ENCODE measurements at places on chromosomes 16 and 17.

GRCh38 chr17:76599694-76600460 is 14.2 kb upstream of the ST6GALNAC2 start:
- DNase-seq, result no peak

DNA sequence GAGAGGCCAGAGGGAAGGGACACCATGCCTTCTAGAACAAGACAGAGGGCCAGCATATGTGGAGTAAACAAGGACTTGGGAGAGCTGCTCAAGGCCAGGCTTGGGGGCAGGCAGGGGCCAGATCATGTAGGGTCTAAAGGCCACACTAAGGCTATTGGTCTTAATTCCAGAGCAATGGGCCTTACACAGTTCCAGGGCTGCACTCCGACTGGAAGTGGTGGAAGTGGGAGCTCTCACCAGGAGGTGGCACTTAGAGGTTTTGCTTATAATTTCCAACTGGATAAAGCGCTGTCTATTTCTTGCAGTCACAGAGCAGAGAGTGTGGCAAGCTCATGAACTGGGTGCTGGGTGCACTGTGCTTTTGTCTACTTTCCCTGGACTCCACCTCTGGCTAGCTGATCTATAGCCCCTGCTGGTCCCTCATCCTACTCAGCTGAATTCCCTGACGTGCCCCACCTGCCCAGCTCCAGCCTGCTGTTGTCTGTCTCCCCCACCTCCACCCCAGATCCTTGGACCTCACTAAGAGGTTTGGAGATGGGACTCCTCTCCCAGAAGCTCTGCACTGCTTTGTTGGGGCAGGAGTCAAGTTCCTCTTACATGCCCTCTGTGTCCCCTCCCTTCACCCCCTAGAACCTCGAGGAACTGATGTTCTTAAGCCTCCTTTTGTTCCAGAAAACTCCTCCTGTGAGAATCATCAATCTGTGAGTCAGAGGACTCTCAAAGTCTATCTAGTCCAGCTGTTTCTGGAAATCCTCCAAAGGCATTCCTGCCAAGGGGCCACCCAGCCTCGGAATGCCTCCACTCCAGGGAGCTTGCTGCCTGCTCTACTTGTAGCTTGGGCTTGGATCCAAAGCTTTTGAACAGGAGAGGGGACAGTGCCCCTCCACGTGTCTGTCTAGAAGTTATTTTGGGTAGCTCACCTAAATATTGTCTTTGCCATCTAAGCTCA is 48.1 kb upstream of the KSR1 start:
- peak; percentile 19 for DNase-seq

GRCh38 chr17:55162556-55162946 is 102.2 kb upstream of the HLF start:
- DNase-seq, result no peak

- DNase-seq, result no peak
These were observed 25.7 kb downstream of the ARHGAP23 start for GRCh38 chr17:38453951-38454421.

DNA sequence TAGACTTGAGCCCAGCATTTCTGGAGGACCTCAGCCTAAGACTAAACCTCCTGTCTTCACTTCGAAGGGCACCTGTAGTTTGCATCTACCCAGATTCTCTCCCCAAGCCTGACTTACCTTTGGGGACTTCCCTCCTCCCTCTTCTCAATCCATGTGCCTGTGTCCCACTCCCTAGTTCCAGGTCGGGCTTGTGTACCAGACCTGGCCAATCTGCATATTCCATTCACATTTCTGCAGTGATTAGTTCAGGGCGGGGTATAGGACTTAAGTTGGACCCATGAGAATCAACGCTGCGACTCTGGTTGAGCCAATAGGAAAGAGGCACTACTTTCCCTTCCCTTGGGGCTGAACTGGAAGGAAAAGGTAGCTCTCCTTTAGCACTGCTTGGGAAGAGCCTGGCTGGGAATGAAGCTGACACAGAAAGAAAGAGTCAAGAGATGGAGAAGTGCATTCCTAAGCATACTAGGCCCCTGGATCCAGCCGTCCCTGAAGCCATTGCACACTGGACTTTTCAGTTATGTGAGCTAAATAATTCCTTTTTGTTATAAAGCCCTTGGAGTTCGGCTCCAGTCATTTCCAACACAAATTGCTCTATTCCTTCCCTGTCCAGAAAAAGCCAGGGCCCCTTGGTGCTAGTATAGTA is 2.5 kb downstream of the TRADD start:
- DNase-seq, result no peak

GRCh38 chr16:86070971-86071370 is 172.0 kb downstream of the IRF8 start:
- no peak for DNase-seq

DNA sequence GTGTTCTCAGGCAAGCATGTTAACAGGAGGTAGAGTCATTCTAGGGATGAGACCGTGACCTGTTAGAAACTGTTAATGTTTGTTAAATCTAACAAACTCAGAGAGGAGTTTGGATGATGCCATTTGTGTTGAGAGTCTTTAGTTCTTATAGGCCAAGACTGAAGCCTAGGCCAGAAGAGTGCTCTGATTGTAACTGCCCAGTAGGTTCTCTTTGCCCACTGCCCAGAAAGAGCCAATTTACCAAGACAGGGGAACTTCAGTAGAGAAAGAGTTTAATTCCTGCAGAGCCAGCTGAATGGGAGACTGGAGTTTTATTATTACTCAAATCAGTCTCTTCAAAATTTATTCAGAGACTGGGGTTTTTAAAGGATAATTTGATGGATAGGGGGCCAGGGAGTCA is 42.5 kb downstream of the ARHGAP44 start:
- no peak for DNase-seq

- DNase-seq, result no peak
These were observed 270.7 kb downstream of the NTN1 start for GRCh38 chr17:9291912-9292560.

DNA sequence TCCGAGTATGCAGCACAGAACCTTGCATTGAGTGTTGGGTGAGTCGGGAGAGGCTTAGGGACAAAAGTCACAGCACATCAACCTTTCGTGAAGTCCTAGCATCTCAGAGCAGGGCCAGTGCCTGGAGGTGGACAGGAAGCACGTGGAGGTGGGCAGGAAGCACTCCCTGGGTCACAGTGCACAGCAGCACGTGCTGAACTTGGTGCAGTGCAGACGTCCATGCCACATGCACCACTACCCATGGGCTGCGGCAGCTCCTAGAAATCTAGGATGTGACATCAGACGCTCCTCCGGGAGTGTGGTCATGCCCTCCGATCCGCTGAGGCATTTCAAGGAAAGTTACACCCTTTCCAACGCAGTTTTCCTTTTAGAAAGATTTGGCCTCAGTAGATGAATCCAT is 83.4 kb upstream of the CHMP6 start:
- DNase-seq, result no peak

DNA sequence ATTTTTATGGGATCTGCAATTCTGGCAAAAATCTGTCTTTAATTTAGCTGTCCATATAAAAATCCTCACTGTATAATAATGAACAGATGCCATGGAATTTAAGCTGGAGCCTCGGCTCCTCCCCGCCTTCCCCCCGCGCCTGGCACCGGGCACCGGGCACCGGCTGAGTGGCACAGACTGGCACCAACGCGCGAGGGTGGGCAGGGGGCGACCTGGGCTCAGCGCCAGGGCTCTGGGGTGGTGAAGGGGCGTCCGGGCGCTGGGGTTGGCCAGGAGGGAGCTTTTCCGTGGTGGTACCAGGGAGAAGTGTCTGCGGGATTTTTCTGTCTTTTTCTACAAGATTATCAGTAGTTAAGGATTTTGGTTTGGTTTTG is 9.1 kb downstream of the NEUROD2 start:
- DNase-seq, result no peak

DNA sequence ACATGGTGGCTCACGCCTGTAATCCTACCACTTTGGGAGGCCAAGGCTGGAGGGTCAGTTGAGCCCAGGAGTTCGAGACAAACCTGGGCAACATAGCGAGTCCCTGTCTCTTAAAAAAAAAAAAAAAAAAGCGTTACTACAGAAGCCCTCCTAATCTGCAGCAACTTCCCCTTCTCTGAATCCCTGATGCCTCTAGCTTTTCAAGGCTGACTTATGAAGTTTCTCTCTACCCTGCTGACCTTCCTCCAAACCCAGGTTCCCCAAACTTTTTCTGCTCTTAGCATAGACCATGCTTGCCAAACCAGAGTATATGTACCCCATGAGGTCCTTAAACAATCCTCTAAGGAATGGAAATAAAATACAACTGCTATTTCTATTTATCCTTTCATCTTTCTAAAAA is 16.4 kb downstream of the LYRM1 start:
- no peak for DNase-seq

Data from dorsolateral prefrontal cortex (tissue), 122 donors.